Lower lobe of right lung (tissue), 2 donors: ENCODE measurements at places on chromosomes 7 and 10. TPM values are rescaled to one million over a fixed set of nuclear protein-coding genes. Genes with fewer than 3 reads are reported as not detected.

GRCh38 chr7:131527456-131527855, 29.0 kb downstream of the PODXL start:
- H3K27ac ChIP-seq, result no peak overlapping the region
- H3K36me3 ChIP-seq, result no peaks in the 10 kb centered on the region
- no peak overlapping the region for H3K4me3 ChIP-seq
- peaks cover 4% of the 10 kb centered on the region for H3K4me1 ChIP-seq

- H3K27ac ChIP-seq, result no peak overlapping the region
- peaks cover 73% of the 10 kb centered on the region for H3K27me3 ChIP-seq
- no peak for DNase-seq
Observed at GRCh38 chr10:101079874-101080273, 18.1 kb downstream of the KAZALD1 start.

DNA sequence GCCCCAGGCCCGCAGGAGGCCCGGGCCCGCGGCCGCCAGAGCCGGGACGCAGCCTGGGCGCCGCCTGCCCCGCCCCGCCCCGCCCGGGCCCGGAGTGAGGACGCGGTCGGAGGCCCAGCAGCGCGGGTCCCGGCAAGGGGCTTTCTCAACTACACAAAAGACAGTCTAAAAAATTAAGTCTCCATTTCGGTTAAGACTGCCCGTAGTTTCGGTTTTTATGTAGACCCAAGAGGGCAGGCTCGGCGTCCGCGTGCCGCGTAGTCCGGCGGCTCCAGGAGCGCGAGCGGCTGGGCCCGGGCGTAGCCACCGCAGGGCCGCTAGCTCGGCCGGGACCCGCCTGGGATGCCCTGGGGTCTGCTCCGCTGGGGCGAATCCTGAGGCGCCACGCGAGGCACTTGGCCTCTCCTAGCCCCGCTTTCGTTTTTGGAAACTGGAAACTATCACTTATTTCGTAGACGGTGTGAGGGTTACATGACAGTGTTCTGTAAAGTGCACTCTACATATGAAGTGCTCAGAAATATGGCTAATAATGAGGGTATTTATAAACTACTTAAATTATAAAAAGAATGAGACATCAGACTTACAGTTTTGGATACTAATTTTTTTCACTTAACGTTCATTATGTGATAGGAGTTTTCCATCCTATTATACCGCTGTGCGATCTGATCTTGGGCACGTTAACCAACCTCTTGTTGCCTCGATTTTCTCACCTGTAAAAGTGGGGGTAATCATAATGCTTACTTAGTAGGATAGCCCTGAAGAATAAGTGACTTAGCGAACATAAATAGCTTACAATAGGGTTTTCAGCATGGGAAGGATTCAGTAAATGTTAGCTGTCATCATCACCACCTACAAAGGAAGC, 573 bp downstream of the BLVRA start:
- no peaks in the 10 kb centered on the region for H3K36me3 ChIP-seq
- peak overlapping the region; percentile 88 for H3K27ac ChIP-seq
- peaks cover 50% of the 10 kb centered on the region for H3K4me1 ChIP-seq

- no peaks in the 10 kb centered on the region for H3K27me3 ChIP-seq
- H3K36me3 ChIP-seq, result no peaks in the 10 kb centered on the region
- no peaks in the 10 kb centered on the region for H3K4me1 ChIP-seq
- H3K4me3 ChIP-seq, result no peak overlapping the region
- H3K27ac ChIP-seq, result no peak overlapping the region
Observed at GRCh38 chr10:45050551-45051235, 50.0 kb downstream of the ZNF22 start.

TSPAN33 gene
- 9.5 TPM for total RNA-seq

GTF2IRD2 gene
- total RNA-seq, result 19.0 TPM

- H3K27ac ChIP-seq, result no peak overlapping the region
- no peaks in the 10 kb centered on the region for H3K36me3 ChIP-seq
- no peaks in the 10 kb centered on the region for H3K27me3 ChIP-seq
- H3K4me3 ChIP-seq, result no peak overlapping the region
- no peaks in the 10 kb centered on the region for H3K4me1 ChIP-seq
Observed at GRCh38 chr10:78903341-78903940, 165.3 kb upstream of the ZMIZ1 start.

- H3K36me3 ChIP-seq, result peaks cover 3% of the 10 kb centered on the region
- no peaks in the 10 kb centered on the region for H3K27me3 ChIP-seq
- H3K4me1 ChIP-seq, result no peaks in the 10 kb centered on the region
- no peak overlapping the region for H3K4me3 ChIP-seq
- no peak overlapping the region for H3K27ac ChIP-seq
- DNase-seq, result no peak
Observed at GRCh38 chr7:139016931-139017511, 18.8 kb downstream of the ZC3HAV1L start.

- no peak overlapping the region for H3K4me3 ChIP-seq
- no peaks in the 10 kb centered on the region for H3K27me3 ChIP-seq
- DNase-seq, result no peak
- H3K4me1 ChIP-seq, result no peaks in the 10 kb centered on the region
Observed at GRCh38 chr10:72414642-72415041, 59.9 kb upstream of the DNAJB12 start.

GRCh38 chr10:77756319-77757232, 119.0 kb upstream of the KCNMA1 start:
- no peaks in the 10 kb centered on the region for H3K4me1 ChIP-seq
- no peak overlapping the region for H3K27ac ChIP-seq
- no peaks in the 10 kb centered on the region for H3K27me3 ChIP-seq
- DNase-seq, result no peak
- H3K36me3 ChIP-seq, result no peaks in the 10 kb centered on the region

DNA sequence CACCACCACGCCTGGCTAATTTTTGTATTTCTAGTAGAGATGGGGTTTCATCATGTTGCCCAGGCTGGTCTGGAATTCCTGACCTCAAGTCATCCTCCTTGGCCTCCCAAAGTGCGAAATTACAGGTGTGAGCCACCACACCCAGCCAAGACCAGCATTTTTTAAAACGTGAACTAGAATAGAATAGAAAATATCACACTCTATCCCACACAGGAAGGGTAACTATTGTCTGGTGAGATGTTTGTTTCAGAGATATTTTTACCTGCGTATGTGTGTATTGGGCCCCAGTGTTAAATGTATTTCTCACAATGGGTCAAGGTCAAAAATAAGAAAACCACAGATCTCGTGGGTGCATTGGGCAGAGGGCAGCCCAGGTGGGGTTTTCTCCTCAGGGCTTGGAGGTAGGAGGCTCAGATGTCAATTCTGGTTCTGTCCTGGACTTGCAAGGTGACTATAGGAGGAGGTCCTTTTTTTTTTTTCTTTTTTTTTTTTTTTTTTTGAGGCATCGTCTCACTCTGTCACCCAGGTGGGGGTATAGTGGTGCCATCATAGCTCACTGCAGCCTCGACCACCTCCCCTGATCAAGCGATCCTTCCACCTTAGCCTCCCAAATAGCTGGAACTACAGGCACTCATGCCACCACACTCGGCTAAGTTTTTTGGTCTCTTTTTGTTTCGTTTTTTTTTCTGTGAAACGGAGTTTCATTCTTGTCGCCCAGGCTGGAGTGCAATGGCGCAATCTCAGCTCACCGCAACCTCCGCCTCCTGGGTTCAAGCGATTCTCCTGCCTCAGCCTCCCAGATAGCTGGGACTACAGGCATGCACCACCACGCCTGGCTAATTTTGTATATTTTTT, 19.0 kb downstream of the SH2B2 start:
- no peaks in the 10 kb centered on the region for H3K27me3 ChIP-seq
- H3K4me1 ChIP-seq, result peaks cover 28% of the 10 kb centered on the region
- H3K27ac ChIP-seq, result peak overlapping the region; percentile 31
- H3K36me3 ChIP-seq, result peaks cover 6% of the 10 kb centered on the region
- no peak for DNase-seq

- peaks cover 49% of the 10 kb centered on the region for H3K4me1 ChIP-seq
- no peaks in the 10 kb centered on the region for H3K27me3 ChIP-seq
- H3K36me3 ChIP-seq, result no peaks in the 10 kb centered on the region
Observed at GRCh38 chr10:87092861-87093631, 1.6 kb downstream of the GLUD1 start.

SHH gene
- 7.3 TPM for total RNA-seq

- H3K36me3 ChIP-seq, result peaks cover 8% of the 10 kb centered on the region
- peaks cover 5% of the 10 kb centered on the region for H3K4me1 ChIP-seq
- no peak overlapping the region for H3K4me3 ChIP-seq
- peak; percentile 35 for DNase-seq
Observed at GRCh38 chr7:2013381-2014311, 219.1 kb downstream of the MAD1L1 start.

- no peaks in the 10 kb centered on the region for H3K36me3 ChIP-seq
- H3K27me3 ChIP-seq, result no peaks in the 10 kb centered on the region
- DNase-seq, result no peak
- peaks cover 44% of the 10 kb centered on the region for H3K4me1 ChIP-seq
- no peak overlapping the region for H3K27ac ChIP-seq
- H3K4me3 ChIP-seq, result no peak overlapping the region
Observed at GRCh38 chr10:118042336-118042735, 4.4 kb downstream of the RAB11FIP2 start.

SUN1 gene
- 111 TPM for total RNA-seq

GRCh38 chr10:126504063-126504760, 115.9 kb upstream of the ADAM12 start:
- no peak overlapping the region for H3K27ac ChIP-seq
- no peaks in the 10 kb centered on the region for H3K27me3 ChIP-seq
- H3K4me1 ChIP-seq, result no peaks in the 10 kb centered on the region
- no peak overlapping the region for H3K4me3 ChIP-seq
- no peaks in the 10 kb centered on the region for H3K36me3 ChIP-seq

- peaks cover 22% of the 10 kb centered on the region for H3K4me1 ChIP-seq
- no peaks in the 10 kb centered on the region for H3K36me3 ChIP-seq
- DNase-seq, result no peak
- H3K4me3 ChIP-seq, result no peak overlapping the region
- H3K27me3 ChIP-seq, result peaks cover 96% of the 10 kb centered on the region
- no peak overlapping the region for H3K27ac ChIP-seq
Observed at GRCh38 chr7:97020601-97020995, 4.0 kb downstream of the DLX5 start.

MBL2 gene
- total RNA-seq, result not detected

GRCh38 chr10:58064714-58065528, 202.8 kb downstream of the IPMK start:
- H3K36me3 ChIP-seq, result no peaks in the 10 kb centered on the region
- no peak for DNase-seq
- no peaks in the 10 kb centered on the region for H3K27me3 ChIP-seq

DNA sequence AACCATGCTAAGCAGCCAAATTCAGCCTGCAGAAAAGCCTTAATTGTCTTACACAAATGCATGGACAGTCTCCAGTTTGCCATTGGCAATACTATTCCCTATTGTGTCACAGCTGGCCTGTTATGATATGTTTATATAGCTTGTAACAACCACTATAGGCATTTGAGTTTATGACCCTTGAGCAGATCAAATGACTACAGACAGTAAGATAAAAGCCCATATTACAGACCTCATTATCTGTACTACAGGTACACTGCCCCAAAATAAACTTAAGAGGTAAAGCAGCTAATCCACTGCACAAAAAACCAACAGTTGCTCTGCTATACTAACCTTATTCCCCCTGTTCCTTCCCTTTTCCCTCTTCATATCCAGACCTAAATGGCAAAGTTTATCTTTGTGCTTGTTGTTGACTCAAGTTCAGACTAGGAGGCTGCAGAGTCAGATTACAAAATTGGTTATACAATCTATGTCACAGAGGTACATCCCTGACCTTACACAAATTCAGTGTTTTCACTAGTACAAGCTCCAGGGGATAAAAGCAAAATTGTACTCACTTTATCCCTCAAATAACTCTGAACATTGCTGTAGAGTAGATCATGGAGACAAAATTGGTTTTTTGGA, 218.4 kb downstream of the GRM8 start:
- no peak overlapping the region for H3K27ac ChIP-seq
- no peaks in the 10 kb centered on the region for H3K36me3 ChIP-seq
- H3K27me3 ChIP-seq, result no peaks in the 10 kb centered on the region

DNA sequence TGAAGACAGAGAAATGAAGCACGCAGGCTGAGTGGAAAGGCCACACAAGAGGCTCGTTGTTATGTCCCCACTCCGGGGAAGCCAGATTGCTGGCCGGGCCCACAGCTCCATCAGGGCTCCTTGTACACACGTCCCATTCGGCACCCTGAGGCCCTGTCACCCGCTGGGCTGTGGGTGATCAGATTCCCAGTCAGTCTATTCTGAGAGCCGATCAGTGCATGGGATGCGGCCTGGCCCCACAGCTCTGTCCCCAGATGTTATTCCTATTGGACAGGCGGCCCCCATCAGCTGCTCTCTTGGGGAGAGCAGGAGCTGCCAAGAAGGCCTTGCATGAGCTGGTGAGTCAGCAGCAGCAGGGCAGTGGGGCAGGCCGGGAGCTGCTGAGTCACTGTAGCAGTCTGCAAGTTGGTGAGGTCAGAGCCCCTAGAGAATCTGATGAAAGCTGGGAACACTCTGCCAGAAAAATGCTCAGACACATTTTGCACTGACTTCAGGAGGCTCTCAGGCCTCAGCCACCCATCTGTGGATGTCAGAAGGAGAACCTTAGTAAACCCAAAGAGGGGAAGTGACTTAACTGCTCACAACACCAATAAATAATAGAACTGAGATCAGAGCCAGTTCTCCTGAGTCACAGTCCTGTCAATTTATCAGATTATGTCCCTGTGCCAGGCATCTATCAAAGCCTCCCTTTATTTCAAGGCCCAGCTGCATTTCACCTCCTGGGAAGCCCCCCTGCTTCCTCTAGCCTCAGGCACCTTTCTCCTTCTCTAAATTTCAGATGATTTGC, 9.4 kb upstream of the PSAP start:
- H3K27ac ChIP-seq, result peak overlapping the region; percentile 68
- H3K27me3 ChIP-seq, result no peaks in the 10 kb centered on the region
- peak; percentile 87 for DNase-seq
- H3K4me3 ChIP-seq, result no peak overlapping the region

DNA sequence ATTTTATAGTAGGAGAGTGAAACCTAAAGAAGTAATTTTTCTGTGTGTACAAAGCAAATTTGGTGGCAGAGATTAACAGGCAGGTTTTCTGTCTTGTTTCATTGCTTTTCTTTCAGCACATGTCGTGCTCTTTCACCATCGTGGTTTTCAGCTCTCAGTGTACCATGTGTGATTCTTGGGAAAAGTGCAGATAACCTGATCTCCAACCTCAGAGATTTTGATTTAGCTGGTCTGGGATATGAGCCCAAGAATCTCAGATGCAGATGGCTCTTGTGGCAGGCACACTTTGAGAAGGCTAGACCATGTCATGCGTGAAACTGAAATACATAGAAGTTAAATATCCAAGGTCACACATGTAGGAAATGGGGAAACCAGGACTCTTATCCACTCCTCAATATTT, 317.4 kb downstream of the EXOC4 start:
- no peaks in the 10 kb centered on the region for H3K36me3 ChIP-seq
- H3K4me1 ChIP-seq, result no peaks in the 10 kb centered on the region
- H3K27me3 ChIP-seq, result no peaks in the 10 kb centered on the region
- no peak overlapping the region for H3K27ac ChIP-seq
- no peak overlapping the region for H3K4me3 ChIP-seq
- DNase-seq, result no peak

ZNF716 gene
- total RNA-seq, result not detected

DNA sequence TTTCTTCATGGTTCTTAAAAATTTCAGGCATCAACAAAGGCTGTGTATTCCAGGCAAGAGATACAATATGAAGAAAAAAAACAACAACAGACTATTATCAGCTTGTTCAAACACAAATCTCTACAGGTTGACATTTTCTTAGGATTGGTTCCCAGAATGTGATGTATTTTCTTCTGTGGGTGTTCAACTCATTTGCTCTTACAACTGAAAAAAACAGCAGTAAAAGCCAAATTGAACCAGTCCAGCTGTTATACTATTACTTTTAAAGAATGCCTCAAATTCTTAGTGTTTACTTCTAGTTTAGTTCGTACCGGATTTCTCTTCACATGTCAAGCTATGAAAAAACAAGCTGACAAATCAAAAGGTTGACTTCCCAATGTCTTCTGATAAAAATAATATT, 60.7 kb downstream of the CNTNAP2 start:
- H3K4me1 ChIP-seq, result no peaks in the 10 kb centered on the region
- H3K36me3 ChIP-seq, result no peaks in the 10 kb centered on the region
- H3K27ac ChIP-seq, result no peak overlapping the region
- DNase-seq, result no peak
- H3K27me3 ChIP-seq, result no peaks in the 10 kb centered on the region

CALHM2 gene
- total RNA-seq, result 45.0 TPM

TRIM74 gene
- 1.1 TPM for total RNA-seq
